ENCODE measurements at places on chromosomes 7 and 10.

DNA sequence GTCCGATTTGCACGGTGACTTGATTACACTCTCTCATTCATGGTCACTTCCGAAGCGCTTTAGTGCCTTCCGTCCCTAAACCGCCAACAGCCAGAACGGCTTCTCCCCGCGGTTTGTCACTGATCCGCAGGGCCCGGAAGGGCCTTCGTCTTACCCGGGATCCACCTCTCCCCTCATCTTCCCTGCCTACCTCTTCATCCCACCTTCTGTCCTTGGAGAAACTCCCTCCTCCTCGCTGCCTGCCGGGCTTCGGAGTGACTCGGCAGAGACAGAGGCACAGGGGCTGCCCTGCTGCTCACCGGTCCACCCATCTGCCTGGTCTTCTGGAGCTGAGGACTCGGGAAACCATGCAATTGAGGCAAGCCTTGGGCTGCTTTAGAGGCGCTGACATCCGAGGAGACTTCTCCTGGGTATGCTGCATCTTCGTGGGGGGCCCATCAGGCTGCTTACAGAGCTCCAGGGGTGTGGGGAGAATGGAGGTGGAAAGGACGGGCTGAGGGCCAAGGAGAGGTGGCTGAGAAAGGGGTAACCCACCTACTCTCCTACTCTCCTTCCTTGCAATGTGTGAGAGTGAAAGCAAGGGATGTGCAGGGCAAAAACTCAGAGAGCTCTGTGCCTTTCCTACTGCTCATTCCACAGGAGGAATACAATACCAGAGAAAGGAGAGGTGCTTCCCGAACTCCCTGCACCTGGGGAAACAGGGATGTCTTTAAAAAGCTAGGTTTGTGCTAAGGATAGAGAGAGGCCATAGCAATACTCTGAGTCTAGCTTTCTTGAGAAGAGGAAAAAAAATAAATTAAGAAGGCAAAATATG lies 1.0 kb upstream of the HOXA11 start:
- no peak for DNase-seq

DNA sequence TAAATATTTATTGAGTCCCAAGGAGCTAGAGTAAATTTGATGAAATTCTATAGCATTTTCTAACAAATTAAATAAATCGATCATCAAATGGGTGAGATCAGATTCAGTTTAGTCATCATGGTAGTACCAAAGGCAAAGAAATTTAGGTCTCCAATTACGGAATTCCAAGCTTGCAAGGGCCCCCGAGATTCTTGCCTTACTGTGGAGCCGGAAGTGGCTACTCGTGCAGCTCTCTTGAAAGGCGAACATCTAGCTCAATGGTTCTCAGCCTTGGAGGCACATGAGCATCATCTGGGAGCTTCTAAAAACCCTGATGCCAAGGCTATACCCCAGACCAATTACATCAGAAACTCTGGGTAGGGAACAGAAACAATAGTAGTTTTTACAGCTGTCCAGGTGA lies 117.9 kb upstream of the PRR15 start:
- DNase-seq = no peak

DNA sequence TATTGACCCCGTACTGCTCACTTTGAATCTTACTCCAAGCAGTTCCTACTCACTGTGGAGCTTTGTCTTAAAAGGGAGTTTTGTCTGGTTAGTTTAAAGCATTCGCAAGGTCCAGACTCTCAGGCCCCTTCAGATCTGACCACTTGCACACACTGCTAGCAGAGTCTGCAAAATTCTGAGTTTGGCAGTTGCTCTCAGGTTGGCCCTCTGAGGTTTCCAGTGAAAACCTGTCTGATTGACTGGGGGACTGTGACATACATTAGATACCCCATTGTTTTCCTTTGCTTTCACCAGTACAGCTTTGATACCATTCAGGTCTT lies 149.2 kb downstream of the XPNPEP1 start:
- DNase-seq = no peak

DNA sequence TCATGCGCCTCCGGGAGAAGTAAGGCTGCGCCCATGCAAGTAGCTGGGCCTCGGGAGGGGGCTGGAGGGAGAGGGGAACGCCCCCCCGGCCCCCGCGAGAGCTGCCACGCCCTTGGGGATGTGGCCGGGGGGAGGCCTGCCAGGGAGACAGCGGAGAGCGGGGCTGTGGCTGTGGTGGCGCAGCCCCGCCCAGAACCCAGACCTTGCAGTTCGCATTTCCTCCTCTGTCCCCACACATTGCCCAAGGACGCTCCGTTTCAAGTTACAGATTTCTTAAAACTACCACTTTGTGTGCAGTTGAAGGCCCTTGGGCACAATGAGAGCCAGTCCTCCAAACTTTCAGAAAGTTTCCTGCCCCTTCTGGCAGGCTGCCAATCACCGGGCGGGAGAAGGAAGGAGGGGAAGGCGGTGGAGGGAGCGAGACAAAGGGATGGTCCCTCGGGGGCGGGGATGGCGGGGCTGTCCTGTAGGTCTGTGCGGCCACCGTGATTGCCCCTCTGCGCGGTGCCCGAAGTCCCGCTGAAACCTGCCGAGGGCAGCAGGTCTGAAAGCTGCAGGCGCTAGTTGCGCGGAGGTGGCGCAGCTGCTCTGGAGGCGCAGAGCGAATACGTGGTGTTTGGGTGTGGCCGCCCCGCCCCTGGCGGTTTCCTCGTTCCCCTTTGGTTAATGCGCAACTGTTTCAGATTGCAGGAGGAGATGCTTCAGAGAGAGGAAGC lies 2.1 kb downstream of the VIM start:
- no peak for DNase-seq

- peak; percentile 34 for DNase-seq
These were observed 306.8 kb downstream of the WDR11 start for GRCh38 chr10:121157998-121158397.

GRCh38 chr10:122281751-122282150 lies 10.7 kb downstream of the BTBD16 start:
- DNase-seq = no peak

- no peak for DNase-seq
These were observed 53.8 kb upstream of the SAMD8 start for GRCh38 chr10:75057680-75058079.

GRCh38 chr7:157444011-157444842 lies 107.4 kb downstream of the DNAJB6 start:
- no peak for DNase-seq
